ENCODE measurements at places on chromosomes 11 and 22. TPM values are rescaled to one million over a fixed set of nuclear protein-coding genes. Genes with fewer than 3 reads are reported as not detected.

DNA sequence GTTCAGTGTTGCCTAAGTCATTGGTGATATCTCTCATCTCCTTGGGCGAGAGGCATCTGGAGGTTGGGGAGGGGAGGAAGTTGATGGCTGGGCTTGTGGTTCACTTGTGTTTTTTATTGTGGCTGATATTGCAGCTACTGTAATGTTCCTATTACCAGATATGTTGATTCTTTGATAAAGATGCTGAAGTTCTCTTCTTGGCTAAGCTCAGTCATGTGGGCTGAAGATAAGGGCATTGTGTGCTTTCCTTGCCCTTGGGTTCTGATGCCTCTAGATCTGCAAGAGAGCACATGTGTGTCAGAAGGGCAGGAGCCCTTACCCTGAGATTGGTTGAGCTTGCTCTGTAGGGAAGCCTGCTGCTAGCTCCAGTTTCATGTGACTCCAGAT, 12.0 kb downstream of the STX3 start:
- no peak for DNase-seq

GRCh38 chr11:11461473-11461872, 108.4 kb upstream of the CSNK2A3 start:
- no peak for DNase-seq

- DNase-seq: peak; percentile 66
Observed at GRCh38 chr11:66579017-66579606, 10.7 kb upstream of the CTSF start.

Gene GPHA2
- polyA plus RNA-seq: 3.0 TPM

- no peak for DNase-seq
Observed at GRCh38 chr11:115784796-115785521, 280.7 kb upstream of the CADM1 start.

DNA sequence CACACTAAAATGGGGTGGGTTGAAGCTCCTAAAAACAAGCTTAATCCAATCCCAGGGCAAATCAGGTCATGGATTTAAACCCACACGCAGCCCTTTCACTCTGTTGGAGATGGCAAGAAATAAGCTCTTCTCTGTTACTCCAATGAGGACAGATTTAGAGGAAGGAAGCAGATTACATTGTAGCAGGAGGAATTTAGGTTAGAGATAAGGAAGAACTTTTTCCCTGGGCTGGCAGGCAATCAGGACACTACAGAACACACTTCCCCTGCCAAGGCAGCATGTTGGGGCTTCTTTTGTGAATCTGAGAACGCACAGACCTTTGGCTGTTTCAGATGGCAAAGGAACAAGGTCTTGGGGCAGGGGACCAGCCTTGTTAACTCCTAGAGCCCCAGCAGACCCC, 46.2 kb downstream of the C11orf58 start:
- DNase-seq: no peak

GRCh38 chr11:103222806-103223205, 113.6 kb downstream of the DYNC2H1 start:
- DNase-seq: no peak

DNA sequence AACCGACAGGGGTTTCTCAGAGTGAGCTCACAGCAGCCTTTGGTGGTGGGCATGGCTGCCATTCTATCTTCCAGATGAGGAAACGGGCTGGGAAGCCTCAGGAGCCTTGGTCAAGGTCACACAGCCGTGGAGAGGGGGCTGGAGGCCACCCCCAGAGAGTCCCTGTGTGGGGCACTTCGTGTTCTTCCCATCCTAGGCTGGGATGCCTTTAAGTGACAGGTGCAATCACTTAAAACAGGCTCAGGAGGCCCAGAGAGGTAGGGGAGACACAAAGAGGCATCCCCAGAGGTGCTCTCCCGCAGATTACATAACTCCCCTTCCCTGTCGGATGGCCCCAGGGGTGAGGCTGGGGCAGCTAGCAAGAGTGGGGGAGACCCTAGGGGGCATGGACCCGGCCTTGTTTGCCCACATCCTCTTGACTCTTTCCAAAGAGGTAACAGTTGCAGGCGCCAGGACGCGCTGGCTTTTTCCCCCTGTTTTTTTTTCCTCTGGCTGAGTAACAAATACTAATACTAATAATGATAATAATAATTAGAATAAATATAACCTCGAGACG, 17.5 kb upstream of the SHISAL1 start:
- DNase-seq: no peak

- no peak for DNase-seq
Observed at GRCh38 chr11:100719362-100719761, 32.3 kb downstream of the ARHGAP42 start.

- DNase-seq: no peak
Observed at GRCh38 chr22:17827466-17827865, 53.2 kb upstream of the BID start.

DNA sequence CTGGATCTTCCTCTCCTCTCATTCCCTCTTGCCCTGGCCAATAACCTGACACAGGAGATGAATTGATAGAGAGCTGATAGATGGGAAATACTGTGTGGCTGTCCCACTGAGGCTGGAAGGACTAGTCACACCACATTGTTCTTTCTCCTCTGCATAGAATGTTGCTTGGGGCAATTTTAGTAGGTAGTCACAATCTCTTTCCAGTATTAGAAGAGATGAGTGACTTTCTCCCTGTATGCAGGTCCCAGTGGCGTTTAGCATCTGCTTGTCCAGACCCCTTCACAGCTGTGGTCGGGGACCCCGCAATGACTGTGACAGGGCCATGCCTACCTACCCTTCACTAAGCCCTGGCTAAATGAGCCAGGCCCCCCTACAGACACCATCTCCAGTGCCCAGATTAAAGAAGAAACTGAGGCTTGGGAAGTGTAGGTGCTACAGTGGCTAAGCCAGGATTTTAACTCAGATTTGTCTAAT, 24.0 kb upstream of the P2RY2 start:
- no peak for DNase-seq

GRCh38 chr11:68216171-68216938, 3.3 kb upstream of the KMT5B start:
- DNase-seq: no peak

DNA sequence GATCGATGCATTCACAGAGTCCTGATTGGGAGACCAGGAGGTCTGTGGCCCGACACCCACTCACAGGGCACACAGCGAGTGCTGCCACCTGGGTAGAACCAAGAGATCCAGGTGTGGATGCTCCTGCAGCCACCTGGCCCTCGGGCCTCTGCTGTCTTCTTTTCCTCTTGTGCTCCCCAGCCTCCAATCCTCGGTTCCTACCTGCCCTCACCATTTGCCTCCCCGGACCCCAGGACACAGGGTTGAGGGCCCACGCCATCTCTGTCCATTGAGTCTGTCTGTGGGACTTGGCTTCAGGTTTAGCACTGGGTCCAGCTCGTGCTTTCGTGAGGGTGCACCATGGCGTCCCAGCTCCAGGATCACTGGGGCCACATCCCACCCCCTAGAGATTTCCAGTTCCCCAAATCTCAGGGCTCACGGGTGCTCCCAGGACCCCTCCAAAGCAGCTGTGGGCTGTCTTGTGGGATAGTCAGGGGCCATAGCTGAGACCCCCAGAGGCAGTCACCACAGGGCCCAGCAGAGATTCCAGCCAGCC, 591.1 kb downstream of the BRD1 start:
- no peak for DNase-seq

GRCh38 chr11:128469220-128469619, 118.1 kb downstream of the ETS1 start:
- DNase-seq: no peak

- DNase-seq: peak; percentile 85
Observed at GRCh38 chr11:45964911-45965389, 42.5 kb downstream of the LARGE2 start.

Gene RIC3
- 23.0 TPM for polyA plus RNA-seq

- no peak for DNase-seq
Observed at GRCh38 chr11:66562907-66563583, 5.4 kb downstream of the CTSF start.

DNA sequence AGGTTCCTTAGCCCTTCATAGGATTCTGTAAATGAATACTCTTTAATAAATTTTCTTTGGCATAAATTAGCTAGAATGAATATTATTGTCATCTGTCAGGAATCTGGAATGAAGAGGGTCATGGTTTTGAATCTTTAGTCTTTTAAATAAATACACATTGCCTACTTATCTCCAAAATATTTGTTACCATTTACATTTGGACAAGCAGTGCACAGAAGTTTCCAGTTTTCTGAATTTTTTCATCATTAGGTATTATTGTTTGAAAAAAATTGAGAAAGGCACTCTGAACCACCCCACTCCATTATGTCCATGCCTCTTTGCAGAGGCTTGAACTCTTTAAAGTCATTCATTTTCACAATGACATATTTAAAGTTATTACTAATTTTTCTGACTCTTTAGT, 549.0 kb upstream of the LUZP2 start:
- no peak for DNase-seq

- no peak for DNase-seq
Observed at GRCh38 chr11:35549787-35550186, 24.4 kb upstream of the PAMR1 start.

GRCh38 chr11:121595717-121596161, 143.0 kb upstream of the SORL1-AS1 start:
- no peak for DNase-seq

DNA sequence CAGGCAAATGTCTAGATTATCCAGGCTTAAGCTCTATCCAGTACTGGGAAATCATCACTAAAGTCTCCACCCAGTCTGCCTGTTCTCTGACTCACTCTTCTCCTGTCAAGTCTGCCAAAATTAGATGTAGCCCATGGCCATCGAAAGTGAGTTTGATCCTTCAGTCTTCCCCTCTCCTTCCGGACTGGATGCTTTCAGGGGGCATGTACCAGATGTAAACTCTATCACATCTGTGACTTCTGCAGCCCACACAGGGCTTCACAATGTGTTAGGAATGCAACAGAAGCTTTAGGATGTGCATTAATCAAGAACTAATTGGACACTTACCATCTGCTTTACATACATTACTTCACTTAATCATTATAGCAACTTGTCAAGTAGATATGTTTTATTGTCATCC, 12.3 kb downstream of the ME3 start:
- DNase-seq: no peak

Gene PTPRJ
- polyA plus RNA-seq: 24.5 TPM

DNA sequence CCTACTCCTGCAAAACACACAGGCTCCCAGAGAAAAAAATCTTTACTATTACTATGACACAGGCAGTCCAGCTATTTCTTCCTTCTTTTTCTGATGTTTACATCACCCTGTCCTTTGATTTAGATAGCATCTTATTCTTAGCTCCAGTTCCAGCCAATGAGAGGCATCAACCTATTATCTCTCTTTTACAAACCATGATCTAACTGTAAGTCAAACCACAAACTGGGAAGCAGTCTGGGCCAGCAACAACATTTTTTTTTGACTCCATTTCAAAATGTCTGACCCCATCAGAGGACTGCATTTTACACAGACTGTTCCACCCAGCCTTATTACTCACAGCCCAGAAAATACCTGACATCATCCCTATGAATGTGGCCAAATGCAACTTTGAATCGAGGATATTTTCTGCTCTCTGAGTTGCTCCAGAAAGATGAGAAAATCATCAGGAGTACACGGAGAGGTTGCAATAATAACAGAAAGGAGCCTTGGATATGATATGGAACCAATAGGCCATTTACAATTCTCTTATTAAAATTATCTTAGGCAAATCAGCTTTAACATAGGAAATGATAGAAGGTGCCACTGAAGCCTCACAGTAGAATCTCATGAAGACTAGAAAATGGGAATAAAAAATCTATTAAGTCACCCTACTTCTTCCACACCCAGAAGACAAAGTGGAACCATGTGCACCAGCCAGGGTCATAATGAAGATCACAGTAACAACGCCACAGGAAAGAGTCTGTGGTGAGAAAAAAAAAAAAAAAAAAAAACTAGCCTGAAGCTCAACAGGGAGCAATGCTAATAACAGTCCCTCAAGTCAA, 21.2 kb downstream of the TBRG1 start:
- DNase-seq: no peak

Gene MCHR1
- polyA plus RNA-seq: 0.47 TPM

Gene LRRC10B
- polyA plus RNA-seq: 1.1 TPM

Gene KCNE3
- polyA plus RNA-seq: 26.7 TPM

GRCh38 chr11:71114124-71114851, 138.1 kb downstream of the SHANK2 start:
- DNase-seq: no peak

Gene PKNOX2
- polyA plus RNA-seq: 12.4 TPM

Gene SEPTIN5
- polyA plus RNA-seq: 37.7 TPM

Gene SLC22A25
- not detected for polyA plus RNA-seq

DNA sequence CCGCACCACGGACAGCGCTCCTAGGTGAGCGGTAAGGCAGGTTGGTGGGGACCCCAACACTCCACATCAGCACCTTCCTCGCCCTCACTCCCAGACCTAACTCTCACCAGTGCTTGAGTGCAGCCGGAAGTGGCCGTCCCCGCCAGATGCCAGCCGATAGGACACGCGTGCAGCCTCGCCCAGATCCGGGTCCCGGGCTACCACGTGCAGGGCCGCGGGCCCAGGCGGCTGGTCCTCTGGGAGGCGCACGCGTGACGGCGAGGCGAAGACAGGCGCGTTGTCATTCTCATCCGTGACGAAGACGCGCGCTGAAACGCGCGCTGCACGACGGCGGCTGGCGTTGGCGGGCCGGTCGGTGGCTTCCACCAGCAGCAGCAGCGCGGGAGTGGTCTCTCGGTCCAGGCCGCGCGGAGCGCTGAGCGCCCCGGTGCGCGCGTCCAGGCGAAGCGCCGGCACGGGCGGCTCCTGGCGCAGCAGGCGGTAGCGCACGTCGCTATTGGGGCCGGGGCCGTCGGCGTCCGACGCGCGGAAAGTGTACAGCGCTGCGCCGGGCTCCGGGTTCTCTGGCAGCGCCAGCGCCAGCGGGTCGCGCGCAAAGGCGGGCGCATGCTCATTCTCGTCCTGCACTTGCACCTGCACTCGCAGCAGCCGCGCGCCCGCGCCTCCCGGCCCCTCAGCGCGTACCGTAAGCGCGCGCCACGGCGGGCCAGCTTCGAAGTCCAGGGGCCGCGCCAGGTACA, 10.8 kb upstream of the TPP1 start:
- no peak for DNase-seq

Gene C11orf42
- polyA plus RNA-seq: 0.78 TPM

DNA sequence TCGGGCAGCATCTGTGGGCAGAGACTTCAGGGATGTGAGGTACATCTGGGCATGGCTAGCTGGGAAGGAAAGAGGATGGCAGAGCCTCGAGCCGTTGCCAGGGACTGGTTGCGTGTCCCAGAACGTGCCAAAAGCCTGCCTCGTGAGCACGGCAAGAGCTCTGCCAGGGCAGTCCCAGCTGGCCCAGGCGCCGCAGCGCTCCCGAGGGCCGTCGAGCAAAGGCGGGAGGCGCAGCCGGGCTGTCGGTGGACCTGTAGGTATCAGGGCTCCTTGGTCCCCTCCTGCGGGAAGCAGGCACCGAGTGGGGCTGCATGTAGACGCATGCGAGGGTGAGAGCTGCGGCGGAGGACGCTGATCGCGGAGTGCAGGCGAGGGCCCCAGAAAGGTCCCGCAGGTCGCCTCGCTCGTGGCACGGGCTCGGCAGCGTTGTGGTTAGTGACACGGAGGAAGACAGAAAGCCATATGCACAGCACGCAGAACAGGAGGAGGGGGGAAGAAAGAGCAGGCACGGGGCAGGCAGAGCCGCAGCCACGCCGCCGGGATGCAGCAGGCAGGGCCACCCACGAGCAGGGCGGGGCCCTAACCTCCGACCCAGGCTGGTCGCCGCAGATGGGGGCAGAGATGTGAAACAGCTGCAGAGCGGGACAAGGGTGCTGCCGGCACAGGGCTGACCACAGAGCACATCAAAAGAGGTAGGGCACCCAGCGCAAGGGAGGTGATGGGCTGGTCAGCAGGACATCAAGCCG, 18.0 kb downstream of the LSP1 start:
- no peak for DNase-seq
